ENCODE measurements at places on chromosomes 6 and 20.

- DNase-seq = no peak
Measured at GRCh38 chr6:161658211-161658610, 384.4 kb upstream of the AGPAT4 start.

DNA sequence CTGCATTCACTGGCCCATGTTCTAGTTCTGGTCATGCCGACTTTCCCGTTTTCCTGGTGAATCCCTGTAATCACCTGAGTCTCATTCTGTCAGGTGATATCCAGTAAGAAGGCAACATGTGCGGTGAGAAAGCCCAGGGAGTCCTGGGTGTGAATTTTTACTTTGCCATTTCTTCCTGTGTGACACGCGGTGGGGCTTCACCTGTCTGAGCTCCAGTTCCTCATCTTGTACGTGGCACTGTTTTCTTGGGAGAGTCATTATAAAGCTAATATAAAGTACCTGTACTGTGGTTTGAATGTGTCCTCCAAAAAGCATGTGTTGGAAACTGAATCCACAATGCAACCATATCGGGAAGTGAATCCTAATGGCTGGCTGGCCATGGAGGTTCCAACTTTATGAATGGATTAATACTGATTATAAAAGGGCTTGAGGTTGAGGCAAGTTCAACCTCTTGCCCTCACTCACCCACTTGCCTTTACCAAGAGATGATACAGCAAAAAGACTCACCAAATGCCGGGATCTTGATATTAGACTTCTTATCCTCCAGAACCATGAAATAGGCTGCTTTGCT is 5.1 kb downstream of the HLA-E start:
- DNase-seq = peak; percentile 33

DNA sequence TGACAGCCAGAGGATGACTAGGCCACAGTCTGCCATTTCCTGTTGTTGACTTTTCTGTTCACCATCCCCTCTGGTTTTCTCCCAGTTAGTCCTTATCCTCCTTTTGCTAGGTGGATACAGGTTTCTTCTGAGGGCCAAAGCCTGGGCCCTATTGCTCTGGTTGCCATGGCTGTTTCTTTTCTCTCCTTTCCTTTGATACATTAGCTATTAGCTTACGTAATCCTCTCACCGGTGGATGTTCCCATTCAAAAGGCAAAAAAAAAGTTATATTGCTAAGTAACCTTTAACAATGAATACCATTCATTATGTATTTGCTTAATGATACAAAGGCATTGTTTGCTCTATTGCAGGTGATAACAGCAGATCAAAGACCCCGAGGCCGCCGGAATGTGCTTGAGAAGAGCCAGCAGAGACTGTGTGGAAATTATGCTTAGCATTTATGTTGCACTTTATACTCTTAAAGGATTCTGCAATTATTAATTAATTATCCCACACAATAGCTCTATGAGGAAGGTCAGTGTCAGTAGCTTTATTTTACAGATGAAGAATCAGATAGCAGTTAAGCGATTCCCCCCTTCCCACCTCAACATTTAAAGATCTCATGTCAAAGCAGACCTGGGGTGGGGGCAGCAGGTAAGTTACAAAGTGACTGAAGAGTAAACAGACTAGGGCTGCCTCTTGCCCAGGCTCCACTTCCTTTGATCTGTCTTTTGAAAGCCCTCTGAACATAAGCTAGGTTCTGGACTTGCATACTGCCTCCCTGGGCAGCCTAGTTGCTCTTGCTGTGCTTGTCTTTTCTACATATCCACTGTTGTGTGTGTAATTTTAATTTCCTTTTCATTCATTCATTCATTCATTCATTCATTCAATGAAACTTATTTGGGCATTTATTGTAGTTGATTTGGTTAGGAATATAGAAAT is 14.5 kb upstream of the TFB1M start:
- no peak for DNase-seq

GRCh38 chr6:71489736-71490135 is 201.1 kb downstream of the OGFRL1 start:
- no peak for DNase-seq

DNA sequence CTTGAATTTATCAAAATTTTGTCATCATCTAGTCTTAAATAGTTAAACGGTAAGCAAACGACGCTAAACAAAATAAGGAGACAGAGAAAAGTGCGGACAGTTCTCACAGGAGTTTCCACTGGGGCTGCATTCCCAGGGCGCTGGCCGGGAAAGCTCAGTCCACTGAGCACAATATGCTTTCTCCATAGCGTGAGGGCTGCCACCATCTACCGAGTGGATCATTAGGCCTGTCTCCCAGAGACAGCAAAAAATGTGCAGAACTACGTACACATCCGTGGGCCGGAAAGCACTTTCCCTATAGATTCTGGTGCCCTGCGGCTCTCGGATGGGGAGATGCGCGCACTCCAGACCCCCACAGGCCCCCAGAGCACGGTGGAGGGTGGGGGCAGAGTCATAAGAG is 84.9 kb downstream of the THBS2 start:
- DNase-seq = no peak

DNA sequence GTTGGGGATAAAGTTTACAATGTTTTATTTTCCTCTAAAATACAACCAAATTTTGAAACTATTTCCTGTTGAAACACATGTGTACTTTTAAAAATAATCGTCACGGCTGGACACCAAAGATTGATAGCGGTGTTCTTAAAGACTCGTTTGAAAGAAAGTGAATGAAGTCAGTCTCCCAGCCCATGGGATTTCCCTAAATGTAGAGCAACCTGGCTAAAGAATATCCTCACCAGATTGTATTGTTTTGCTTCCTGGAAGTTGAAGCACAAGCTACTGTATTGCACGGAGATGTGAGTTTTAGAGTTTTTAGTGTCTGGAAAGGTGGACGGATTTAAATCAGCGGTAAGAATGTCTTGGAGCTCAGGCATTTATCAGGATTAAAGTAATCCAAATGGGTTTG is 189.5 kb downstream of the THBS2 start:
- no peak for DNase-seq

DNA sequence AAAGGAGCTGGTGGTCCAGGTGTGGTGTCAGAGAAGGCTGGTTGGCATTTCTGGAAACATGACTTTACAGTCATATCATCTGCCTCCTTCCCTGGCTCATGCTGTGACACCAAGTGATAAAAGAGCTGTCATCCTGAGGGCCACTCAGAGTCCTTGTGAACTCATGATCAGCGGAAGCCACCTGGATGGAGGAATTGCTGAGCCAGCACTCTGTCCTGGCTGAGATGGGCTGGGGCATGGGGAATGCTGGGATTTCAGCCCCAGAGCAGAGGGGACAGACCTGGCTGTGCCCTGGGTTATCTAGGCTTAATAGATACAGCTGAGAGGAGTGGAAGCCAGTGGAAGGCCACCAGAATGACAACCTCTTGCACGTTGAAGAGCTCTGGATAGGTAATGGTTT is 214.3 kb downstream of the DHX35 start:
- no peak for DNase-seq

All from stimulated activated CD4-positive, alpha-beta T cell treated with anti-CD3 and anti-CD28 coated beads, Interleukin-4, amount 100 ng/mL, for 4 hours (primary cell).